Osteocyte (in vitro differentiated cells): ENCODE measurements at places on chromosomes 12 and 14. TPM values are rescaled to one million over a fixed set of nuclear protein-coding genes. Genes with fewer than 3 reads are reported as not detected.
A peak's percentile ranks its signal among the peaks of the same experiment; 100 is the strongest.

The C1S gene
- total RNA-seq, result 16.4 and 18.2 TPM in 2 replicates

- H3K36me3 ChIP-seq, result peaks cover 5% of the 10 kb centered on the region
- no peak for DNase-seq
- no peaks in the 10 kb centered on the region for H3K27me3 ChIP-seq
- peaks cover 66% of the 10 kb centered on the region for H3K4me1 ChIP-seq
Measured at GRCh38 chr14:24844011-24844410, 205.9 kb downstream of the STXBP6 start.

- H3K27me3 ChIP-seq, result peaks cover 47% of the 10 kb centered on the region
- no peaks in the 10 kb centered on the region for H3K36me3 ChIP-seq
- H3K4me1 ChIP-seq, result peaks cover 8% of the 10 kb centered on the region
- H3K27ac ChIP-seq, result no peak overlapping the region
Measured at GRCh38 chr12:40226705-40227104, 1.9 kb downstream of the LRRK2 start.

DNA sequence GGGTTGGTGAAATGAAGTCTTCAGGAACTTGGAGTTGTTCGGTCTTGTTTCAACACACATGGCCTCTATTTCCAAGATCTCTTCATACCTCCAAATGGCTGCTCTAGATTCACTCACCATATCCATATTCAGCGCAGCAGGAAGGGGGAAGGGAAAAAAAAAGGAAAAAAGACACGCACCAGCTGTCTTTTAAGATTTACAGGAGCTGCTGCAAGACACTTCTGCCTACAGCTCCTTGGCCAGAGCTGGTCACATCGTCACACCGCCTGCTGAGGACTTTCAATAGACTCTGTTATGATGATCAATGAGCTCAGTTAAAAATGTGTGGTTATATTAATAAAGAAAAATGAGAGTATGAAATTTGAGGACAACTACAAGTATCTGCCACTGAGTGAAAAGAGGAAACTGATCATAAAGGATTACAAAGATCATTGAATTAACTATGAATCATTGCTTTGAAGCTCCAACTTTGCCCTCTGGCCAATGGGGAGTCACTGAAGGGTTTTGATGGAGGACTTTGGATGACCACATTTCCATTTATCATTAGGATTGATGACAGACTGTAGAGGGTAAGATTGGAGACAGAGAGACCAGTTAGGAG lies 182.1 kb upstream of the HMGA2 start:
- no peak for DNase-seq
- peaks cover 25% of the 10 kb centered on the region for H3K4me1 ChIP-seq
- H3K36me3 ChIP-seq, result no peaks in the 10 kb centered on the region
- no peak overlapping the region for H3K27ac ChIP-seq
- no peak overlapping the region for H3K4me3 ChIP-seq
- no peaks in the 10 kb centered on the region for H3K27me3 ChIP-seq

DNA sequence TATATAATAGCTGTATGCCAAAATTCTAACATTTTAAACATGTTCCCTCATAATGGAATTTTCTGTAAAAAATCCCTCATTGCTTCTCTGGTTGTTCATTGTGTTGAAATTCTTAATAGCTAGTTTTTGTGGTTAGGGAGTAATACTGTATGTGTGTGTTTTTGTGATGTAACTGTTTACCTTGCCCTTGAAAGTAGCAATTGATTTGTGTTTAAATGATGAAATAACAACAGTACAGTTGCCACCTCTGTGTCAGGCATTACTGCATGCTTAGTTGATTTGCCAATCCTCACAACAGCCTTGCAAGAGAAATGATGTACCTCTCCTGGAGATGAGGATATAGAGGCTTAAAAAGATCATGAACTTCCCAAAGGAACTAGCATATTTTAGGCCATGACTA lies 94.9 kb downstream of the DAAM1 start:
- H3K27ac ChIP-seq, result no peak overlapping the region
- peaks cover 27% of the 10 kb centered on the region for H3K4me1 ChIP-seq
- H3K36me3 ChIP-seq, result peaks cover 9% of the 10 kb centered on the region
- DNase-seq, result no peak

DNA sequence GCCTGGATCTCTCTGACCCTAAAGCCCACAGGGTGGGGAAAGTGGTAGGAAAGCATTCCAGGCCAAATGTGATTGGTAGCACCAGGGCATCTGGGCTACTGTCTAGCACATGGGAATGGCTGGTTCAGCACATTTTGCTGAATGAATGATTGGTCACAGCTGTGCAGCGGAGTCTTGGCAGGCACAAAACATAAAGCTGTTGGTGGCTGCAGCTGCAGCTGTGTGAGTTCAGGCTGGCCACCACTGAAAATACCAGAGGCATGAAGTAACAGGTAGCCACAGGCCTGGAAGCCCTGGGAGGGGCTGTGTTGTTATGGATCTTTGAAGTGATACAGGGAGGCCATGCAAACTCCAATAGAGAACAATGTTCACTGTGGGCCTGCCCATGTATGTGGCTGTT lies 72.7 kb downstream of the MYRFL start:
- no peak for DNase-seq
- H3K36me3 ChIP-seq, result no peaks in the 10 kb centered on the region
- H3K4me3 ChIP-seq, result no peak overlapping the region

- H3K36me3 ChIP-seq, result no peaks in the 10 kb centered on the region
- no peak overlapping the region for H3K27ac ChIP-seq
- no peak for DNase-seq
- H3K4me1 ChIP-seq, result peaks cover 25% of the 10 kb centered on the region
Measured at GRCh38 chr12:77299001-77299400, 233.6 kb upstream of the E2F7 start.

GRCh38 chr14:63203618-63204406 lies 431 bp upstream of the RHOJ start:
- H3K4me3 ChIP-seq, result no peak overlapping the region
- no peak overlapping the region for H3K27ac ChIP-seq
- DNase-seq, result peak; percentile 95
- no peaks in the 10 kb centered on the region for H3K27me3 ChIP-seq

- no peak for DNase-seq
- no peak overlapping the region for H3K4me3 ChIP-seq
- H3K27me3 ChIP-seq, result peaks cover 5% of the 10 kb centered on the region
- peaks cover 10% of the 10 kb centered on the region for H3K4me1 ChIP-seq
- peak overlapping the region; percentile 67 for H3K27ac ChIP-seq
- peaks cover 8% of the 10 kb centered on the region for H3K36me3 ChIP-seq
Measured at GRCh38 chr12:42706321-42706720, 116.8 kb upstream of the PRICKLE1 start.
